Occipital lobe (tissue), 3 donors: ENCODE measurements at places on chromosomes 4 and X.

- no peak for DNase-seq
Observed at GRCh38 chr4:101334963-101335572, 12.3 kb downstream of the PPP3CA start.

GRCh38 chr4:86569103-86569870 is 24.8 kb upstream of the PTPN13 start:
- no peak for DNase-seq

- no peak for DNase-seq
Observed at GRCh38 chr4:52861171-52861823, 820 bp upstream of the RASL11B start.

DNA sequence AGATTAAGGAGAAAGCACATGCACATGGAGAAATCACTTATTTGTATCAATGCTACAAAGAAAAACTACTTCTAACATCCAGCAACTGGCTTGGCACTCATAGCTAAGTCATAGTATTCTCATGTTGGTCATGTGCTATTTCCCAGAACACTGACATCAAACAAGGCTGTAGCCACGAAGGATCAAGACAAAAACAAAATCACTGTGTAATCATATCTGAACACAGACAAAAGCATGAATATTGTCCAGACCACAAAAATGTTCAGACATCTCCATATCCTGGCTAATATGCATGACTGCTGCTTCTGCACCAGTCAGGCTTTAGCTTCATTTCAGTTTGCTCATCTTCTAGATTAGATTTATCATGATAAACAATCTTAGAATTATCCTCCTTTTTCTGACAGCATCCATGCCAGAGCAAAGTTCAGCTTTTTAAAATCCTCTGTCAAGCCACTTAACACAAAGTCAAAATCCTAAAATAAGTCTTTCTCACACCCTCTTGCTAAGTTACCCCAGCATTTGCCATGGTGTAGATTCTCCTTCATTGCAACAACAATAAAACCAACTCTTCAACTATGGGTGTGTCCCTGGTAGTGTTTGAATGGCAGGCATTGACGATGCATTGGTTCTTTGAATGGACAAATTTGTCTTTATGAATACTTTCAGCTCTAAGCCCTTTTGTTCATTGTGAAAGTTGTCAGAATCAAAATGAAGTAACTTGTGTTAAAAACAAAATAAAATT is 39.1 kb upstream of the NPFFR2 start:
- no peak for DNase-seq

- DNase-seq: no peak
Observed at GRCh38 chrX:131837325-131837724, 185.8 kb upstream of the STK26 start.
